Neural crest cell (in vitro differentiated cells): ENCODE measurements at places on chromosomes 6 and 20. TPM values are rescaled to one million over a fixed set of nuclear protein-coding genes. Genes with fewer than 3 reads are reported as not detected.

GRCh38 chr6:116847227-116847626, 18.3 kb upstream of the GPRC6A start:
- DNase-seq: no peak

DNA sequence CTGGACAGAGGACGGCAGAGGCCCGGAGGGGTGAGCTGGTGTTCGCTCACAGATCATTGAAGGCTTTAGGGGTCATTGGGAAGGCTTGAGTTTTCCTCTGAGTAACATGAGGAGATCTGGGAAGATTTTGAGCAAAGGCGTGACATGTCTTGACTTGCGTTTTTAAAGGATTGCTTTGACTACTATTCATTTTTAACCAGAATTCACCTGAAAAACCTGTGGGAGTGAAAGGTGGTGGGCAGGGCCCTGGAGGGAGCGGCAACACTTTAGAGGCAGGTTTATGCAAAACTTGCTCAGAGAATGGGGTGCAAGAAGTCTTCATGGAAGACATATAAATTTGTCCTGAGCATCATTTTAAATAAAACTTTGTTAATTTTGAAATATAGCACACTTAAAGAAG, 72.2 kb upstream of the EEF1E1 start:
- DNase-seq: no peak

GRCh38 chr6:125296471-125296870, 5.3 kb downstream of the HDDC2 start:
- DNase-seq: no peak

- DNase-seq: no peak
Measured at GRCh38 chr6:129014302-129014701, 131.4 kb downstream of the LAMA2 start.

GRCh38 chr6:78390066-78390465, 477.3 kb upstream of the IRAK1BP1 start:
- no peak for DNase-seq

GRCh38 chr20:14049111-14049510, 53.8 kb downstream of the MACROD2 start:
- no peak for DNase-seq

DNA sequence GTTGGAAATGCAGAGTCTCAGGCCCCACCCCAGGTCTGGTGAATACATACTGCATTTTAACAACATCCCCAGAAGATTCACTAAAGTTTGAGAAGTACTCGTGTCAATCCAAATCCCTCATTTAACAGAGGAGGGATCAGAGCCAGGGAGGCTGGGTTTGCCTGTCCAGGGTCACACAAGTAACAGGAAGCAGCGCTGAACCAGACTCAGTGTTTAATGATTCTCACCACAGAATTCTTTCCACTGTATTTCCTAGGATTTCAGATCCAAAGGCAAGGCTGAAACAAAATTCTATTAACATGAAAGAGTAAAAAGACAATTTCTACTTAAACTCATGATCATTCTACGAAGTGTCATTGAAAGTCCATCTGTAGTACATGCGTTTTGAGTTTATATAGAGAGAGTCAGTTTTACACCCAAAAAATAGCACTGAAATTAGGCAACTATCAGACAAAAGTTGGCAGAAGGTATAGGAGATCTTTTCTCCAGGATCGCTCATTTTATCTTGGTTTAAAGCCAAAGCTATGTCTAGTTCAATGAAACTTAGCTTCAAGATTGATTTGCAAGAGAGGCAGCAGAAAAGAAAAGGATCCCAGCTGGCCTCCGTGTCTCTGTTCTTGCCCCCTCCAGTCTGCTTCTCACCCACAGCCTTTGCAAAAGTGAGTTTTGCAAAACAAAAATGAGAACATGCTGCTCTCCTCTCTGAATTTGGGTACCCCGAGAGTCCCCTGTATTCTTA, 6.0 kb upstream of the AGPAT4 start:
- no peak for DNase-seq

GRCh38 chr6:106972500-106972899, 2.0 kb downstream of the CD24 start:
- peak; percentile 12 for DNase-seq

DNA sequence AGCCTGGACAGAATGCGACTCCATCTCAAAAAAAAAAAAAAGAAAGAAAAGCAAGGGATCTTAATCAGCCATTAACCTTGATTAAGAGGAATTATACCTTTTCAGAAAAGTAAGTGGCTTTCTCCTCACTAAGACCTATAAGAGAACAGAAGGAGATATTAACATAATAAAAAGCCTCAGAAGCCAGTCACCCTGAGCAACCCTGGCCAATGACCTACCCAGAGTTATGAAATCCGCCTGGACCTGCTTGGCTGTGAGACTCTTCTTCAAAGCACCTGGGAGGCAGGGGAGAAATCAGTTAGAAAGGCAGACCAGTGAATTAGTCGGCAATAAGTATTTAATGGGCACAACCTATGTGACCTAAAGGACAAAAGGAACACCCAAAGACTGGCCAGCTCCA, 32.7 kb upstream of the C20orf203 start:
- DNase-seq: no peak

GRCh38 chr6:81816380-81816779, 63.9 kb upstream of the TENT5A start:
- DNase-seq: no peak

- no peak for DNase-seq
Measured at GRCh38 chr6:31466466-31466865, 31.5 kb upstream of the MICB start.

MOG gene
- total RNA-seq: not detected in 2 replicates

BPIFB2 gene
- not detected in 2 replicates for total RNA-seq

FRS3 gene
- total RNA-seq: 6.8 and 7.1 TPM in 2 replicates

CDH26 gene
- total RNA-seq: 0.86 and 0.89 TPM in 2 replicates

- no peak for DNase-seq
Measured at GRCh38 chr6:137657351-137657911, 163.2 kb upstream of the OLIG3 start.

CPXM1 gene
- total RNA-seq: 200 and 218 TPM in 2 replicates

THBD gene
- total RNA-seq: 0.12 and 0.16 TPM in 2 replicates

THBS2 gene
- 0.39 and 1.3 TPM in 2 replicates for total RNA-seq

- no peak for DNase-seq
Measured at GRCh38 chr20:14986656-14987055, 649.2 kb upstream of the FLRT3 start.

GRCh38 chr6:32517654-32518445, 12.2 kb downstream of the HLA-DRB5 start:
- DNase-seq: no peak

GRCh38 chr20:50267041-50267865, 76.6 kb downstream of the CEBPB start:
- no peak for DNase-seq

DNA sequence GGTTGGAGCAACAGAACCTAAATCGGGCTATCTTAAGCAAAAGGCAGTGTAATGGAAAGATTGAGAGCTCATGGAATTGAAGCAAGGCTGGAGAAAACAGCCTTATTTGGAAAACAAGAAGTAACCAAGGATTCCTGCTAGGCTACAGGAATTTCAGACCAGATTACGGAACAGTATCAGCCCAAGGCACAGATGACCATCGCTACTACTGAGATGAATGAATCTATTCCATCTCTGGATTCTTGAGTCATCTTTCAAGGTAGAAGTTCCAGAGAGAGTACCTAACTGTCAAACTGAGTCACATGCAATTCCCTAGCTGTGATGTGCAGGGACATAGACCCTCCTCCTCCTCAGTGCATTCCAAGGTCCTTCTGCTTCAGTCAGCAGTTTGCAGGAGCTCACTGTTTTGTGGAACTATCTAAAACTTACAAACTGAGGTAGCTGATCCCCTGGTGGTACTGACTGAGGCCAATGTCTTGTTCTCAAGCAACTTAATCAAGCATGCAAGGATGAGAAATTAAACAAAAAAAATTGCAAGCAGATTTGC, 62.0 kb upstream of the SMLR1 start:
- no peak for DNase-seq

HUS1B gene
- total RNA-seq: 0.40 and 0.59 TPM in 2 replicates

- no peak for DNase-seq
Measured at GRCh38 chr20:47747669-47748031, 37.6 kb downstream of the SULF2 start.
